ENCODE measurements at places on chromosomes 6 and 20.
A peak's percentile ranks its signal among the peaks of the same experiment; 100 is the strongest.

DNA sequence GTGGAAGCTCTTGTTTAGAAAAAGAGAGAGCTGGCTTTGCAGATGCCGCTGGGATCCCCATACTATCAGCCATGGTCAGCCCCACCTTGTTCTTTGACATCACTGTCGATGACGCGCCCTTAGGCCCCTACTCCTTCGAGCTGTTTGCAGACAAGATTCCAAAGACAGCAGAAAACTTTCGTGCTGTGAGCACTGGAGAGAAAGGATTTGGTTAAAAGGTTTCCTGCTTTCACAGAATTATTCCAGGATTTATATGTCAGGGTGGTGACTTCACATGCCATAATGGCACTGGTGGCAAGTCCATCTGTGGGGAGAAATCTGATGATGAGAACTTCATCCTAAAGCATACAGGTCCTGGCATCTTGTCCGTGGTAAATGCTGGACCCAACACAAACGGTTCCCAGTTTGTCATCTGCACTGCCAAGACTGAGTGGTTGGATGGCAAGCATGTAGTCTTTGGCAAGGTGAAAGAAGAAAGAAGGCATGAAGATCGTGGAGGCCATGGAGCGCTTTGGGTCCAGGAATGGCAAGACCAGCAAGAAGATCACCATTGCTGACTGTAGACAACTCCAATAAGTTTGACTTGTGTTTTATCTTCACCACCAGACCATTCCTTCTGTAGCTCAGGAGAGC, 2.4 kb upstream of the BLCAP start:
- no peak for DNase-seq

DNA sequence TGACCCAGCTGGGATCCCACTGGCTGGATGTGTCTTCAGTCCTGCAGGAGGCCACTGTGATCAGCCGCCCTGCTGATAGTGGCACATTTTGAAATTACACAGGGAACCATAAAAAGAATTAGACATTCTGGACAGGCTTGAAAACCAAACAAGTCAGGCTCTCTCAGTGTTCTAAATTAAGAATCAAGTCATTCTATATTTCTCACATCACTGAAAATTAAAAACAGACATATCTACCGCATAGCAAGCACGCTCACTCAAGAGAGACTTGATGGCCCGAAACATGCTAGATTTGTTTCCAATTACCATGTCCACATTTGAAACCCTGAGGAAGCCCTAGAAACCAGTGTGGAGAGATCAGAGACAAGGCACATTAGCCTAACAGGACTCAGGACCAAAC, 57.7 kb downstream of the NFATC2 start:
- DNase-seq: no peak

GRCh38 chr6:111667931-111668330, 62.3 kb upstream of the TRAF3IP2 start:
- DNase-seq: no peak

- peak; percentile 87 for DNase-seq
Observed at GRCh38 chr6:37353761-37354525, at the start of gene RNF8. RNF8 (plus strand) TSS chr6:37353983; CDS start chr6:37354165, 182 bp downstream.

GRCh38 chr6:90074161-90074850, 180.0 kb downstream of the GJA10 start:
- DNase-seq: no peak

DNA sequence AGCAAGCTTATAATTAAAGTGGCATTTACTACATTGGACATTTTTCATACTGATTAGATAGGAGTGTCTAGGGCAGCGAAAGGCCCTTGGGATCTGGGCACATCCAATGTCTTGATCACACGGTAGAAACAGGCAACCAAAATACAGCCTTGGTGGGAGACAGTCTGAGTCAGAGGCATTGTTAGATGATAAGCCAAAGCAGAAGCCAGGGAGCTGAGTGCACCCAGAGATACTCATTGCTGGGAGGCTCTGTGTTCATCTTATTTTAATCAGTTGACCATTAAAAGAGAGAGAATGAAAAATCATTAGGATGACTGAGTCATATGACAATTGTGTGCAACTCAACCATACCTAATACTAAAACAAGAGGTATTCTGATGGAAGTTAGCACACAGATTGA, 109.5 kb downstream of the LCA5 start:
- DNase-seq: no peak

GRCh38 chr6:38796850-38797249, 81.7 kb downstream of the DNAH8 start:
- no peak for DNase-seq

- DNase-seq: peak; percentile 68
Observed at GRCh38 chr20:58890518-58891085, 38.1 kb downstream of the GNAS start.

- DNase-seq: no peak
Observed at GRCh38 chr20:14336686-14337085, 726 bp downstream of the FLRT3 start.

DNA sequence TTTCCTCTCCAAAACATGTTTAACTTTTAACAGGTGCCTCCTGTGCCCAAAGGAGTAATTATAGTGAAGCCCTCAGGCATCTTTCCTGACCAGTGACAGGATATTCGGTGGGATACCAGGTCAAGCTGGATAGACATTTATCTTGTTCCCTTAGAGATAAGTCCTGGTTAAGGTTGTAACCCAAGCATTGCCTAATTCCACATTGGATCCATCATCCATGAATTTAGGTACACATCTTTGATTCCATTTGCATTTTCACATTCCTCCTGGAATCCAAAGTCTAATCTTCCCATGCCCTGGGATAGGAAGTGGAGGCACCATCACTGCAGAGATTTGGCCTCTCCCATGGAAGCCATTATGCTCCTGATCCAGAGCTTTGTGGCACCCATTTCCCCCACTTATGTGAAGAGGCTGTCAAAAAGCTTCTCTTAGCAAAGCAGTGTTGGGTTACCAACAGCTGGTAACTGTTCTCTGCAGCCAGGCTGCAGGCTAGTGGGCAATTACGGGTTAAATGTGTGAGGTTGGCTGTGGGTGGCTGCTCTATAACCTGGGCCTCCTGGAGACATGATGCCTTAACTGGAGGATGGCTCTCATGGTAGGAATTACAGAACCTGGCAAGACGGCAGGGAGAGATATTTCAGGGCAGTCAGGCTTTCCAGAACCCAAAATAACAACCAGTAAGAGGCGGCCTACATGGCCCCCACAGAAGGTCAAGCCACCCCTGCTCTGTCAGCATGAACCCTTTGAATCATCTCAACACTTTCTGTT, 96.9 kb upstream of the VGLL2 start:
- DNase-seq: no peak

DNA sequence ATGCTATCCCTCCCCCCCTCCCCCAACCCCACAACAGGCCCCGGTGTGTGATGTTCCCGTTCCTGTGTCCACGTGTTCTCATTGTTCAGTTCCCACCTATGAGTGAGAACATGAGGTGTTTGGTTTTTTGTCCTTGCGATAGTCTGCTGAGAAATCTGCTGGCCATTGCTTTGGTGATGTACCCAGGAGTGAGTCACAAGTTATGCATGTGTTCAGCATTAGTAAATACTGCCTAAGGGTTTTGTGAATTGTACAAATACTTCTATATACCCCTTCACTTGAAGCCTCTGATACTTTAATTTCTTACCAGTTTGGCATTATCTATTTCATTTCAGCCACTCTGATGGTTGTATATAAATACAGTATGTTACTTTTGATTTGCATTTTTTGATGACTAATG, 711.3 kb upstream of the GJE1 start:
- DNase-seq: no peak

DNA sequence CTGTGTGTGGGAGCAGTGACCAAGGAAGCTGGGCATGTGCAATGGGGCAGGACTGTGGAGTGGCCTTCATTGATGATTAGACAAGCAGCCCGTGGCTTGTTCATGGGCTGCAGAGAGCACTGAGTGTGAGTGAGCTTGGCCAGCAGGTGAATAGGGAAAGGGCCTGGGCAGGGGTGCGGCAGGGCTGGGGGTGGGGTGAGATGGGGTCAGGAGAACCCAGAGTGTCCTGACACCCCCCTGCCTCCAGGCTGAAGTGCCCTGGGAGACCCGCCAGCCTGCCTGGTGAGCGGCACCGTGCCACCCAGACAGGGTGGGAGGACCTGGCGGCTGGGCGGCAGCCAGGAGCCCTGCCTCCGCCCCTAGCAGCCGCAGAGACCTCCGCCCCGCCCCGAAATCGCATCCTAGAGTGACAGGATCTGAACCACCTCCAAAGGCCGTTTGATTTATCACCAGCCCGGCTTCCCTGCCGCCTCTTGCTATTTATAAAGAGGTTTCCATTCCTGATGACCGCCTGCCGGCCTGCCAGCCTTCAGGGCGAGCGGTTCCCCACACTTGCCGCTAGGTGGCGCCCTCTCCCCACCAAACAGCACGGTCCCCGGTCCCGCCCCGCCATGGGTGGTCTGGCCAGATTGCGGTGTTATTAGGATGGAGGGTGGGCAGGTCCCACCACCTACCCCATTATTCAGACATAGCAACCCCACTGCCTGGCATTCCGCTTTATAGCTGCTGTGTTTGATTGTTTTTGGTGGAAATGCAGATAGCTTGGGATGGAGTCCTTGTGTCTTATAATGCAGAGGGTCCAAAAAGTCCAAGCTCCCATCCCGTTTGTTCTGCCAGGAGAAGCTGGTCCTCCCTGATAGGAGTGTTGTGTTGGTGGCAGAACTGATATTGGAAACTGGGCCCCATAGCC, 3.5 kb downstream of the MYLK2 start:
- DNase-seq: peak; percentile 76

DNA sequence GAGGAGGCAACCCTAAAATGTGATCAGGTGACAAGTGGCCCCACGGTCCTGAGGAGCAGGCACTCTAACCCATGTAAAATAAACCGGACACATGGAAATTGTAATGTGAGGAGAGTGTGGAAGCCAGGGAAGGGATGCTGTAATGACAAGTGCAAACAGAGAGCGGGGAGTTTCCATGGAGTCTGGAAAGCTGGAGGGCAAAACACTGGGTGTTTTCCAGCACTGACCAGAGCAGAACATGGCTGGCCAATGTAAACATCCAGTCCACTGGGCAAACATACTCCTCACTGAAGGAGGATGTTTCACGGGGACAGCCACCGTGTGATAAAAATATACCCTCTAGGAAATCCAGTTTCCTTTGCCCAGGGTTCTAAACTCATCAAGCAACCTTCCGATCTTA, 219.0 kb upstream of the JARID2 start:
- no peak for DNase-seq

GRCh38 chr20:15708984-15709598, 864.2 kb downstream of the KIF16B start:
- peak; percentile 21 for DNase-seq

- DNase-seq: no peak
Observed at GRCh38 chr6:36954262-36954931, at the start of gene PI16. PI16 (plus strand) TSS chr6:36954738; CDS start chr6:36954761, 23 bp downstream.

DNA sequence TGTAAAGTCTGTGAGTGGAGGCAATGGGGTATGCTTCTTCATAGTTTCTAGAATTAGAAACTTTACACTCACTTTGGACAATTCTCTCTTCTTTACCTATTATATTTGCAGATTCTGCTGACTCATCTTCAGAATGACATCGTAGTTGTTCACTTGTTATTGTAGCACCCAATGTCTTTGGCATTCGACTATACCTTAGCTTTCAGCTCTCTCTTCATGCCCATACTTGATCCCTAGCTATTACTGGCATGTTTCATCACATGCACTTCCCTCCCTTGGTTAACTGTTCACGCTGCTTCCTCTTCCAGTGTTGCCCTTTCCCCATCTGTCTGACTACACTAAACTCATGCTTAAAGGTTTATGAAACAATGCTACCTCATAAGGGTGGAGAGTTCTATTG, 298.1 kb upstream of the TCF21 start:
- no peak for DNase-seq

- DNase-seq: no peak
Observed at GRCh38 chr6:39327507-39327906, 5.0 kb upstream of the KCNK16 start.

GRCh38 chr6:162181741-162182401, 545.7 kb downstream of the PRKN start:
- no peak for DNase-seq

DNA sequence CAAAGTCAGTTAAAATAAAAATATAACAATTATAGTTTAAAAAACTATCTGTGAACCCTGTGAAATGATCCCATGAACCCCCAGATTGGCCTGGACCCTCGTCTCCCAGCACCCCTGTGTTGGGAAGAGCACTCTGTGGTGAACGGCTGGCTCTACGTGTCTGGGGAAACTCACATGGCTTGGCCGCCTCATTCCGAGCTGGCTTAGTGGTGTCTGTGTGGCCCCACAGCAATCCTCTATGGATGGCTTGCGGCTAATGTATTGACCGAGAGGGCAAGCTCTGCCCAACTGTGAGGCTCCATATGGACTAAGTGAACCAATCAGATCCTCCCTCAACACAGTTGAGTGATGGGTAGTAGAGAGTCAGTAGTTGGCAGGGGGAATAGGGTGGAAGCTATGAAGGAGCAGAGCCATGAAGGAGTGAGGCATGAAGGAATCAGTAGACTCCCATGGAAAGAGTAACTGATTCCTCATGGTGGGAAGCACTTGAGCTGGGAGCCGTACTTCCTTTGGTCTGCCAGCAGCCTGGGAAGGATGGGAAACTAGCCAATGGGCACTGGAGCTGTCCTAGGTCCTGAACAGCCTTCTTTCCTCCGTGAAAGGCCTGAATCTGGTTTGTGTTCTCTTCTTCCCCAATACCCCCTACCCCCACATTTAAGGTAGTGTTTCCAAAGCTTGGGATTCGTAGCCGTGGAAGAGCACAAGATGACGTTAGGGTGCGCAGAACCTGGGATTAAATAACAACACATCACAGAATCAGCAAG, 21.6 kb upstream of the ZNF831 start:
- no peak for DNase-seq

GRCh38 chr6:63584566-63584965, 12.3 kb downstream of the LOC128125822 start:
- DNase-seq: no peak

- peak; percentile 63 for DNase-seq
Observed at GRCh38 chr20:13546497-13547131, 92.1 kb downstream of the TASP1 start.

- no peak for DNase-seq
Observed at GRCh38 chr6:44624936-44625573, 237.5 kb downstream of the CDC5L start.

- DNase-seq: no peak
Observed at GRCh38 chr6:119241111-119241465, 108.5 kb downstream of the MAN1A1 start.

DNA sequence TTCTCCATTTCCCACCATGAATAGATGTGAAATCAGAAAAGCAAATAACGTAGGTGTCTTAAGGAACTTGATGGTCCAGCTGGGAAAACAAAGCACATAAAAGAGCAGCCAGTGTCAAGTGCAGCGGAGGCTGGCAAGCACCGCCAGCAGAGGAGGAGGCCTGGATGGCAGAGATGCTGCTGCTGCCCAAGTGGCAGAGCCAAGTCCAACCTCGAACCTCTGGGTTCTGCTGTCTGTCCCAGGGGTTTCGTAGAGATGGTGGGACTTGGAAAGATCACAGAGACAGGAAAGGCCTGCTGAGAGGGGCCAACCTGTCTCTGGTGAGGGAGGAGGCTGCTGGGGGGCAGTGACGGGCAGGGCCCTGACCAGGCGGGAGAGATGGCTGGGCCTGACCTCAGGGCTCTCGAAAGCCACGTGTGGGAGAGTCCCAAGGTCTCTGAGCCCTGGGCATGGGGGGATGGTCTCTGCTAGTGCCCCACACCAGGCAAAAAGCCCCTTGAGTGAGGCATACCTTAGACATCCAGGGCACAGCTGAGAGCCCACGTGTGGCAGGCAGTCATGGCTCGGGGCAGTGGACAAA, 77.3 kb downstream of the TCP11 start:
- DNase-seq: no peak
